Sigmoid colon (tissue), 7 donors: ENCODE measurements at places on chromosomes 3 and 15. TPM values are rescaled to one million over a fixed set of nuclear protein-coding genes. Genes with fewer than 3 reads are reported as not detected.

CTXN2 gene
- 0.27 TPM for total RNA-seq

PDZRN3 gene
- total RNA-seq = 209 TPM

LSAMP gene
- total RNA-seq = 36.7 TPM

KBTBD13 gene
- total RNA-seq = not detected

NUSAP1 gene
- total RNA-seq = 1.1 TPM

NEK10 gene
- 7.2 TPM for total RNA-seq

TAGLN3 gene
- total RNA-seq = 16.1 TPM

UTS2B gene
- total RNA-seq = 0.28 TPM

ZNF860 gene
- under 0.01 TPM for total RNA-seq

PLSCR4 gene
- total RNA-seq = 53.5 TPM

CELSR3 gene
- 0.36 TPM for total RNA-seq

CLCN2 gene
- 3.1 TPM for total RNA-seq

GPR156 gene
- total RNA-seq = 1.1 TPM

OR5H15 gene
- total RNA-seq = not detected

SERPINI2 gene
- total RNA-seq = 0.27 TPM

IQCF5 gene
- not detected for total RNA-seq
